Esophagus squamous epithelium (tissue), 5 donors: ENCODE measurements at places on chromosomes 11 and 22. TPM values are rescaled to one million over a fixed set of nuclear protein-coding genes. Genes with fewer than 3 reads are reported as not detected.

DNA sequence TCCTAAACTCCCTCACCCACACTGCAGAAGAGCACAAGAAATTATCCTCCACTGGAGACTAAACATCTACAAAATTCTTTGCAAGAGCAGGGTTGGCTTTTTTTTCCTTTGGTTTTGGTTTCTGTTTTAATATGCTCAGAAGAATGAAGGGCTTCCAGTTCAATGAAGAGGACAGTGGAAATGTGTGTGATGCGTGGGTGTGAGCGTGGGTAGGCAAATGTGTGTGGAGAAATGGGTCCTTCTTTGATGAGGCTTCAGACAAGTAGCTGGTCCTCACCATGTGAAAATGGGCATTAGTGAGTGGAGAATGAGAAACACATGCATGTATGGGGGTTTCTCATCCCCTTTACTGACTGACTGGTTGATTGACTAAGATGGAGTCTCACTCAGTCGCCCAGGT is 263.3 kb upstream of the SYN3 start:
- H3K4me3 ChIP-seq: no peak overlapping the region
- no peaks in the 10 kb centered on the region for H3K36me3 ChIP-seq
- no peak for DNase-seq
- H3K27me3 ChIP-seq: no peaks in the 10 kb centered on the region

DNA sequence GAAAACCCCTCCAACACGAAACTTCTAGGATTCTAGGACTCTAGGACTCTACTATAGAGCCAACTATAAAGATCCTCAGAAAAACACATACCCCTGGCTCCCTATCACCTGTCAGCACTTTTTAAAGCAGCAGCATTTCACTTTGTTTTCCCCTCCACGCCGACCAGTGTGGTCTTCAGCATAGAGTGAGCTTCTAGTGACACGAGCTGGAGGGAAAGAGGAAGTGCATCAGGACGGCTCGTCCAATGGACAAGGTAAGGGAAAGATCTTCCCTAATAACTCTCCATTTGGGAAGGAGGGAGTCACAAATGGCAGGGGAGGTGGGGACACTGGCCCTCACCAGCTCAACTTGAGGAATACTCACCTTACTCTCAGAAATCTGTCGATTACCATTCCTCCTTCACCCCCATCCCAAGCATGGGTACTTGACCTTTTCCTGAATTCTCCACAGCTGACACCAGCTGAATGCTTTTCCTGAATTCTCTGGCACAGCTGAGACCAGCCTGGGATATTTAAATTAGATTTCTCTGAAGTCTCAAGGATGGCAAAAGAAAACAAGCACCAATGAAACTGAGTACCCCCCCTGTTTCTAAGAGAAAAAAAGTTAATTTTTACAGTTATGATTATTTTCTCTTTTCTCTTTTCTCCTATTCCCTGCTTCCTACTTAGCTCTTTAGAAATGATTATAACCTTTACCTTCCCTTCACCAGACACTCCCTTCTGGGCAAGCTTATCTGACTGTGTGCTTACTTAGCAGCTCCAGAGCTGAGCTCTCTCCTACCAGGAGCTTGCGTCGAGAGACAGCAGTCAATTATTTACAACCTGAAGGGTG is 33.3 kb upstream of the NNMT start:
- H3K27ac ChIP-seq: no peak overlapping the region
- H3K4me3 ChIP-seq: no peak overlapping the region
- no peak for DNase-seq

GRCh38 chr11:17813391-17814059 is 78.9 kb downstream of the KCNC1 start:
- no peaks in the 10 kb centered on the region for H3K36me3 ChIP-seq
- H3K4me1 ChIP-seq: peaks cover 21% of the 10 kb centered on the region

DNA sequence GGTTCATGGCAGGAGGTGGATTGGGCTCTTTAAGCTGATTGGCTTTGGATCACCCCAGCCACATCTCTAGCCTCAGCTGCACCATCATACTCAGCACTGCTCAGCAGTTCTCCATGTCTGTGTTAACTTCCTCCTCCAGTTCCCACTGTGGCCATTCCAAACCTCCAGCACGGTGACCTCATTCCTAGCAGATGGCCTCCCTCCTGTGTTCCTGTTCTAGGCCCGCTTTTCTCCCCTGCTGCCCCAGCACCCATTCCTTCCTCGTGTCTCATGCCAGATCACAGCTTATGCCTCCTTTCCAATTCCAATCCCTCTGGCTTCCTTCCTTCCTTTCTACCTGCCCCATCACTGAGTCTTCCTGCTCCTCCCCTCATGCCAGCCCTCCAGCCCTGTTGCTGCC is 96.1 kb downstream of the MICAL2 start:
- H3K36me3 ChIP-seq: no peaks in the 10 kb centered on the region
- no peak overlapping the region for H3K27ac ChIP-seq
- H3K4me3 ChIP-seq: no peak overlapping the region
- H3K4me1 ChIP-seq: peaks cover 1% of the 10 kb centered on the region
- H3K27me3 ChIP-seq: no peaks in the 10 kb centered on the region
- DNase-seq: no peak

GRCh38 chr11:102225689-102226568 is 91.4 kb upstream of the BIRC3 start:
- H3K4me1 ChIP-seq: peaks cover 12% of the 10 kb centered on the region
- DNase-seq: no peak
- H3K36me3 ChIP-seq: no peaks in the 10 kb centered on the region
- peak overlapping the region; percentile 74 for H3K27ac ChIP-seq

GRCh38 chr11:56716379-56716854 is 17.5 kb downstream of the OR9G1 start:
- no peaks in the 10 kb centered on the region for H3K27me3 ChIP-seq
- H3K4me1 ChIP-seq: no peaks in the 10 kb centered on the region
- no peak for DNase-seq
- no peaks in the 10 kb centered on the region for H3K36me3 ChIP-seq
- no peak overlapping the region for H3K4me3 ChIP-seq

DNA sequence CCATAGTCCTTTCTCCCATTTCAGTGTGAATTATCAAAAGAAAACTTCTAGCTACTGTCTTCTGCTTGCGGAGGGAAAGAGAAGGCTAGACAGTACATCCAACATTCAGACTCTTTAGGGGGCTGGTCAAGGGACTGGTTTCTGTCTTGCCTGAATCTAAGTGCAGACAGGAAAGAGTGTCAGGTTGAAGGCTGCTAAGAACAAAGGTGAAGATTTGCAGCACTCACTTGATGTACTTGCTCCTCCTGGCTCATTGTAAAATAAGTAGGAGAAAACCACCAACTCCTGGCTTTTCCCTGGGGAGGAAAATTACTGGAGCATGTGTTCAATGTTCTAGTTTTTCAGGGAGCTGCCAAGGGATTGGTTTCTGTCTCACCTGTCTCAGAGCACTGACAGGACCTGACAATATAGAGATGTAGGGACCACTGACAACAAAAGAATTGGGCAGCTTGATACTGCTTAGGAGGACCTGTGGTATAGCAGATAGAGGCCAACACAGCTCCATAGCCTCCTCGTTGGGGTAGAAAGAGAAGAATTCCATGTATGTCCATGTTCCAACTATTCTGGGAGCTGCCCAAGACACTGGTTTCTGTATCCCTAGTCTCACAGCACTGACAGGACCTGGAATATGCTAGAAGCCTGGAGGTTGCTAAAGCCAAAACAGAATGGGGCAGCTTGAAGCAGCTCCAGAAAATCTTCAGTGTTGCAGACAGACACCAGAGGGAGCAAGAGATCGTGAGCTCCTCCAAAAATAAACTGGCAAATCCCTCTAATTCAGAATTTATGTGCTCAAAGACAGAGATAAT is 39.7 kb upstream of the MMP12 start:
- H3K36me3 ChIP-seq: no peaks in the 10 kb centered on the region
- H3K4me1 ChIP-seq: no peaks in the 10 kb centered on the region
- DNase-seq: no peak
- no peak overlapping the region for H3K27ac ChIP-seq
- no peak overlapping the region for H3K4me3 ChIP-seq

DNA sequence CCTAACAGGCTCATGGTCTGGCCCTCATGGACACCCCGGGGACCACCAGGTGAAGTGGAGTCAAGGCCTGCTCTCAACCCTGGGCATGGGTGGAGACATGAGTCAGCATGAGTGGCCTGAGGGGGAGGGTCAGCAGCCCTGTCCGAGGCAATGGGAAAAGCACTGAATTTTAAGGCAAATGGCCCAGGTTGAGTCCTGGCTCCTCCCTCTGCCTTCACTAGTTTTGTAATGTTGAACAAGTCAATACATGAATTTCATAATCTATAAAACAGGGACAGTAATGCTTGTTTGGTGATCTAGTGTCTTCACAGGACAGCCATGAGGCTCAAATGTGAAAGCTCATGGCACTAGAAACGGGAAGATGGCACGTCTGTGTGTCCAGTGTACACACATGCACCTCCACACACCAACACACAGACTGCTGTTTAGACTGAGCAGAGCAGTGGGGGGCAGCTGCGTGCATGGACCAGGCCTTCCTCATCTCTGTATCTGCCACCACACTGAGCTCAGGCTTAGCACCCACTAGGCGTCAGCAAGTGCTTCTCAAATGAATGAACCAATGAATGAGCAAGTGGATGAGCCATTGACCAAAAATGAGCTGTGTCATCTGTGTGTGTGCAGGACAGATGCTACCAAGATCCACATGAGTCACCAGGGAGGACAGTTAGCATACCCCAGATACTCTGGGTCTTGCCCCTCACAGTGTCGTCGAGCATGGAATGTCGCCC is 63.4 kb downstream of the NRXN2 start:
- no peak overlapping the region for H3K27ac ChIP-seq
- no peaks in the 10 kb centered on the region for H3K36me3 ChIP-seq
- no peaks in the 10 kb centered on the region for H3K27me3 ChIP-seq
- no peak overlapping the region for H3K4me3 ChIP-seq
- H3K4me1 ChIP-seq: peaks cover 17% of the 10 kb centered on the region

MS4A6E gene
- total RNA-seq: not detected

KLHL35 gene
- total RNA-seq: not detected
